Stimulated activated CD4-positive, alpha-beta T cell treated with anti-CD3 and anti-CD28 coated beads, TNF-alpha, amount 100 ng/mL, for 1 hour (primary cell): ENCODE measurements at places on chromosomes 4 and X.

DNA sequence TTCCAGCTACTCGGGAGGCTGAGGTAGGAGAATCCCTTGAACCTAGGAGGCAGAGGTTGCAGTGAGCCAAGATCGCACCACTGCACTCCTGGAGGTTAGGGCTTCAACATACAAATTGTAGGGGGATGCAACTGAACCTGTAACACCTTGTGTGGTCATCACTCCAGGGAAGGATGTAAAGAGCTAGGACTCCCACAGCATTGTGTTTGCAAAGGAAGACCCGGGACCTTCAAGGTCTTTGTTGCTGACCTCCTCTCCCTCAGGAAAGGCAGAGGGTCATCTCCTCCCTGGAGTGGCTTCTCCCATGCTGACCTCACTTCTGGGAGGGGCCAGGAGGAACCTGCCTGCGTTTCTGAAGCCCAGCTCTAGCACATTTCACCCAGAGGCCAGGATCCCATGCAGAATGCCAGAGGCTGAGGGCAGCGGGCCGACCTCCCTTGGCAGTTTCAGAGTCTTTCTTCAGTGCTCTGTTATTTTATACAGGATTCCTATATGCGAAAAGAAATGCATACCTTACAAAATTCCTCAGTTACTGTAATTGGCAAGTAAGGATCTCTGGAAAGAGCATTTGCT is 80.2 kb downstream of the HTRA3 start:
- no peak for DNase-seq

GRCh38 chr4:111595456-111595855 is 549.8 kb upstream of the FAM241A start:
- no peak for DNase-seq

GRCh38 chrX:13933851-13934250 is 95.8 kb downstream of the GEMIN8 start:
- DNase-seq, result no peak

- DNase-seq, result no peak
Measured at GRCh38 chr4:176191974-176192373, 3.4 kb downstream of the SPATA4 start.

- DNase-seq, result no peak
Measured at GRCh38 chrX:132614297-132614696, 125.5 kb upstream of the MBNL3 start.

DNA sequence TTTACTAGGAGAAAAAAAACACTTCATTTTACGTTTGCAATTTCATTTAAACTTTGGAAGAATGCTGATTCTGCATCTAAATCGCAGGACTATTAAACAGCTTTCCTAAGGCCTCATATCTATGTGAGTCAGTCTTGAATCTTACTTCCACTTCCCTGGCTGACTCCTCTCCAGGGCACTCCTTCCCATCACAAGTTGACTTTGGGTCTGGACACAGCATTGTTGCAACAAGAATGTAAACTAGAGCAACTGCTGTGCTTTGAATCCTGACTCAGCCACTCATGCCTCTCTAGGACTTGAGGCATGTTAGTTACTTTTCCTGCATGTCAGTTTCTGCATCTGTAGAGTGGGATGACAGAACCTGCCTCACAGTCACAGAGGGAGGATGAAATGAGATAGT is 413.8 kb downstream of the FAT4 start:
- no peak for DNase-seq

- DNase-seq, result no peak
Measured at GRCh38 chr4:6608758-6609414, 31.6 kb upstream of the MRFAP1 start.

DNA sequence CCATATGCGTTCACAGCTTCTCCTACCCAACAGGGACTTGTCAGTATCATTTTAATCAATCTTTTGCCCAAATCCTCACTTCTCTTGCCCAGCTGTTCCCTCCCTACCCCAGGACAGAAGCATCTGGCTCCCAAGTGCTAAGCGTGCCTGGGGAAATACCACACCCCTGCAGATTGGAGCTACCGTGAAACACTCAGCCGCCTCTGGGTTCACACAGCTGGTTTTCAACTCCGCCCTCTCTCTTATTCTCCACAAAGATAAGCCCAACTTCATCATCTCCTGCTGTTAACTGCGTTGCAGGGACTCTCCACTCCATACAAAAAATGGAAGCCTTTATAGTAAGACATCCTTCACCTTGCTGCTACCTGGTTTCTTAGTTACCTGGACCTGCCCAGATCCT is 147.3 kb upstream of the FTHL17 start:
- DNase-seq, result no peak

DNA sequence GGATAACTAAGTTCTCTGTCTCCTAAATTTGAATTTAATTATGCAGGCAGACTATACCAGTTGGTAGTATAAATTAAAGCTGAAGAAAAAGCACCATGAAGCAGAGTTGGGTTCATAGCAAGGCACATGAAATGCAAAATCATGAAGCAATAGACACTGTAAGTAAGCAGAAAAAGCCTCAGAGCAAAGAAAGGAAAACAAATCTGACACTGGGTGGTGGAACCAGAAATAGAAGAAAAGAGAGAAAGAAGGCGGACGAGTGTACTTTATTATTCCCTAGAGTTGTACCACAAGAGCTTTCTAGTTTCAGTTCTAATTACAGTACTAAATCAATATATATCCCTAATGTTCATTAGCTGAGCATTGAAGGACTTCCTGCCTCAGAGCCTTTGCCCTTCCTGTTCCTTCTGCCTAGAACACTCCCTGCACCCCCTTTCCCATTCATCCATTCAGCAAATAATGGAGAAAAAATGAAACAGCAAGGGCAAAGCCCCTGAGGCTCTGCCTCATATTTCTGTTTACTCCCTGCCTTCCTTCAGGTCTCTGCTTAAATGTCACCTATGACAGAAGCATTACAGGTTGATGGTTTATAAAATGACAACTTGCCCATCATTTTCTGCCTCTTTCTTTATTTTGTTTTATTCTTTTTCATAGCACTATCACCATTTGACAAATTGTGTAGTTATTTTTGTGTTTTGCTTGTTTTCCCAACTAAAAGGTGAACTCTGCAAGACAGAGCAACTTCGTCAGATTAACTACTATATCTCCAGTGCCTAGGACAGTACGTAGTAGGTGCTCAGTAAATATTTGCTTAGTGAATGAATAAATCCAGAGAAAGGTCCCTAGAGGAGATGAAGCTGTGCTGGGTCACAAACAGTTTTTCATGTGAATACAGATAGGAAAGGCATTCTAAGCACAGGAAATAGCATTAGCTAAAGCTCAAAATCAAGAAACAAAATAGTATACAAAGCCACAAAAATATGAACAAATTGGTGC is 154.0 kb upstream of the RASGEF1B start:
- DNase-seq, result no peak

- no peak for DNase-seq
Measured at GRCh38 chrX:47864785-47865184, 28.1 kb downstream of the ZNF81 start.

DNA sequence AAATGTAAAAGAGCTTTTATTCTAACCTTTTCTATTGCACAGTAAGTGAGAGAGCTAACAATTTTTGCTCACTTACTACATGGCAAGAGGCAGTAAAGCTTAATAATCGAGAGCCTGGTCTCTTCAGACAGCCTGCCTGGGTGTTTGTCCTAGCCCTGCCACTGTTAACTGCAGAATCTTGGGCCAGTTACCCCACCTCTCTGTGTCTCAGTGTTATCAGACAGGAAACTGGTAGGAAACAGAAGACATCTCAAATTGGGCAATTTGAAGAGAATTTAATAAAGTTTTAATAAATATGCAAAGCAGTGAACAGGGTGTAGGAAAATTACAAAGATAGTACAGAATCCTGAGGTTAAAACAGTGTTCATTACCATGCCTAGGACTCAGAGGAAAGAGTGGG is 13.4 kb downstream of the STAP1 start:
- no peak for DNase-seq
